ENCODE measurements at places on chromosomes 2 and 18.

DNA sequence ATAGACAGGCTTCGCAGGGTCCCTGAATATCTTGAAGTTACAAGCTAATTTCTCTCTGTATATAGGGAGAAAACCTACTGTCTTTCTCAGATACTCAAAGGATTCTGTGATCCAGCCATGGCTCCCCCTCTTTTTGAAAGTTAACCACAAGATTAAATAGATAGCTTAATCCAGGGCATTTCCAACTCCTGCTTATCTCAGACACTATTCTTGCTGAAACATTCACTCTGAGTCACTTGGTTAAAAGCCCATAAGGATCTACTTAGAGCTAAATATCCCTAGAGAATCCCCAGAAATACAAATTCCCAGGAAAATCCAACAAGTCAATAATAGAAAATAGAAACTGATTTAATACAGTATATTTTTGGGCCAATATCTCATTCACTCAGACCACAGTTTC, 179.1 kb upstream of the LYPD1 start:
- H3K27me3 ChIP-seq: no peaks in the 10 kb centered on the region
- no peaks in the 10 kb centered on the region for H3K4me1 ChIP-seq
- no peak overlapping the region for H3K4me3 ChIP-seq

DNA sequence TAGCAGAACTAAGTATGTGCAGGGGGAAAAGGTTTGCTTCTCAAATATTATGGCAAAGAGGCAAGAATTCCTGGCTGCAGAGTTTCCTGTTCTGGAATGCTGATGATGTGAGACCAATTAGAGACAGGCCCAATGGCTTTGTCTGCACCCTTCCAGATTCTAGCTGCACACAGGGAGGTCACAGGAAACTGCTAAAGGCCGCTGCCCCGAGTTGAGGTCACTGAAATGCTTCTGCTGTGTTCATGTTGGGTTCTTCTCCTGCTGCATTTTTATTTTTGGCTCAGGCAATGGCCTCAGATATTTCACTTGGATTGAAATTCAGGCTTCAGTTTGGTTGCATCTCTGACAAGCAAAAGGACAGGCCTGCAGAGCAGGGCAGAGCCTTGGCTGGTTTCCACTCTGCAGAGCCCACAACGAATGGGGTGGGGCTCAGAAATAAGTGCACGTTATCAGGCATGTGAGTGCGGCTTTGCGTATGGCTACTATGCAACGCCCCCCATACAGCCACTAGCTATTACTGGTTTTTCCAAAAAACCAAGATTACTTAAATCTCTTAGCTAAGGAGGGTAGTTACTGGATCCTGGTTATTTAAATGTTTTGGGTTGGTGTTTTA, 66.9 kb upstream of the FZD5 start:
- no peak overlapping the region for H3K4me3 ChIP-seq
- H3K27ac ChIP-seq: no peak overlapping the region
- H3K4me1 ChIP-seq: peaks cover under 1% of the 10 kb centered on the region
- DNase-seq: no peak
- no peaks in the 10 kb centered on the region for H3K36me3 ChIP-seq
- no peaks in the 10 kb centered on the region for H3K27me3 ChIP-seq

- peaks cover 8% of the 10 kb centered on the region for H3K4me1 ChIP-seq
- DNase-seq: no peak
These were observed 255.9 kb upstream of the PXDN start for GRCh38 chr2:2000018-2000723.

DNA sequence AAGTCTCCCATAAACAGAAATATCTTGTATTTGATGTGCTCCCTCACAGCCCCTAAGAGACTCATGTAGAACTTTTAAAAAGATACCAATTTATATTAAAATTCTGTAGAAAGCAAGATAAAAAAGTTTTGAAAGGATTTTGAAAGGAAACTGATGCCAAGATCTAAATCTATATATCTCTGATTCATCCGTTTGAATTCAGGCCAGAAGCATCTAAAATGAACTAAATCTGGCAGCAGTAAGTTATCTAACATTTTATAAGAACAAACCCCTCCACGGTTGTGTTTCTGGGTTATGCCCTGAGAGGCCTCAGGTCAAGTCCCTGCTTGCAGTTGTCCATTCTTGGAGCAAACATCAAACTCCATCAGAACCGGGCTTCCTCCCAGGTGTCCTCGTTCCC, 165.8 kb downstream of the FBXO15 start:
- peaks cover 24% of the 10 kb centered on the region for H3K27me3 ChIP-seq
- DNase-seq: no peak
- no peaks in the 10 kb centered on the region for H3K4me1 ChIP-seq
- H3K27ac ChIP-seq: no peak overlapping the region
- H3K36me3 ChIP-seq: no peaks in the 10 kb centered on the region

DNA sequence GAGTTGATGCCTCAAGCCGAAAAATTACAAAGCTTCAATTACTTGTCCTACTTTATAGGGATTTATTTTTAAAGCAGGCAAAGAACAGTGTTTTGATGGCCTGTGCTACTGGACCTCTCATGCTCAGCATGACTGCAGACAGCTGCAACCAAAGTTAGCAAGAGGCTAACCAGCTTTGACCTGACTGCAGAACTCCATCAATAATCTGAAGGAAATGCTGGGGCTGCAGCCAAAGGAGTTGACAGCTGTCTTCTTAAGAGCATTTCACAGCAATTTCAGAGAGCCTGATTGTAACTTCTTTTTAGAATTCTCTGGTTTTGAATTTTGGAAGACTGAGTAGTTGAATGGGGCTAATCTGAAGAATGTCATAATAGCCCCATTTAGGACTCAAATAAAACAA, 46.5 kb upstream of the SESTD1 start:
- no peak overlapping the region for H3K4me3 ChIP-seq
- H3K27me3 ChIP-seq: no peaks in the 10 kb centered on the region
- no peak for DNase-seq

GRCh38 chr2:14428056-14428455, 204.5 kb upstream of the LRATD1 start:
- DNase-seq: no peak
- no peaks in the 10 kb centered on the region for H3K4me1 ChIP-seq
- no peak overlapping the region for H3K4me3 ChIP-seq
- H3K27ac ChIP-seq: no peak overlapping the region

GRCh38 chr2:167537743-167538142, 649.5 kb downstream of the XIRP2 start:
- peaks cover 4% of the 10 kb centered on the region for H3K36me3 ChIP-seq
- H3K4me1 ChIP-seq: no peaks in the 10 kb centered on the region
- H3K4me3 ChIP-seq: no peak overlapping the region

GRCh38 chr2:74462054-74462785, 3.0 kb downstream of the MOGS start:
- H3K27ac ChIP-seq: peak overlapping the region; percentile 73
- peaks cover 19% of the 10 kb centered on the region for H3K4me1 ChIP-seq
- no peak overlapping the region for H3K4me3 ChIP-seq
- peaks cover 60% of the 10 kb centered on the region for H3K36me3 ChIP-seq
- no peak for DNase-seq
